ENCODE measurements at places on chromosomes 3 and 15. TPM values are rescaled to one million over a fixed set of nuclear protein-coding genes. Genes with fewer than 3 reads are reported as not detected.

DNA sequence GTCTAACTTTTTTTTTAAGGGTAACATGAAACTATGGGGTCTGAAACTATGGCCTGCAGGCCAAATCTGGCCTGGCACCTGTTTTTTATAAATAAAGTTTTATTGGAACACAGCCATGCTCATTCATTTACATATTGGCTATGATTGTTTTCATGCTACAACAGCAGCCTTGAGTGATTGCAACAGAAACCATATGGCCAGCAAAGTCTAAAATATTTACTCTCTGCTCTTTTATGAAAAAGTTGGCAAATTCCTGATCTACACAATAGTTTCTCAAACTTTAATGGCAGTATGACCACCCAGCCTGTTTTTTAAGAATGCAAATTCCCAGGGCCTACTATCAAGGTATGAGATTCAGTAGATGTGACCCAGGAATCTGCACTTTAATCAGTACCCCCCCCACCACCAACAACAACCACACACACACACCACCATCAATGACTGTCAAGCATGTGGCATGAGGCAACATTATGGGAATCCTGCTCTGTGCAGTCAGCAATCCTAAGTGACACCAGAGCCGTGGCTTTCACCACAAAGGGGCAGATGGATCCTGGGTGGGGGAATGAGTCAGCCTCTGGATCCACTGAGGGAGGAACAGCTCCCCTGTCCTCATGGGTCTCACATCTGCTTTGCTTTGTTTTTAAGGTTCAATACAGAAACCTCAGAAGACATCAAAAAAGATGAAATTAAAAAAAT is 142.8 kb downstream of the NTRK3 start:
- no peak for DNase-seq

The TKT gene
- 835 TPM for total RNA-seq

The VEPH1 gene
- total RNA-seq = 51.9 TPM

DNA sequence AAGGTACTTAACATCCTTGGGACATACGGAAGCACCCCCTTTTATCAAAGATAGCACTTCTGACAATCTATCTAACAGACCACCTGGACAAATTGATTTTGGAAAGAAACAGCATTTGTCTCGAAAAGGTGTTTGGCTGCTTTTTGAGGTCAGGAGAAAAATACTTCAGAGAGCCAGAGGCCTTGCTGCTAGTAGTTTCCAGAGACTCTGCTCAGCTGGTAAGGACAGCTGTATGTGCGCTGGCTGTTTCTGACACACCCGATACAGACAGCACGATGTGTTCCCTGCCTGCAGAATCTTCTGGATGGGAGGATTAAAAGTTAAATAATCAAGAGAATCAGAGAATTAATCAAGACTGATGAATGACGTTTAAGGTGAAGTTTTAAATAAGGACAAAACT is 15.6 kb upstream of the GYG1 start:
- no peak for DNase-seq
